ENCODE measurements at places on chromosomes 7 and 10. TPM values are rescaled to one million over a fixed set of nuclear protein-coding genes. Genes with fewer than 3 reads are reported as not detected.

PON1 gene
- not detected for total RNA-seq

LRGUK gene
- not detected for total RNA-seq

RNF148 gene
- 0.19 TPM for total RNA-seq

ARHGEF35 gene
- 2.9 TPM for total RNA-seq

ANLN gene
- total RNA-seq, result 9.2 TPM

OR2A1 gene
- not detected for total RNA-seq

PRXL2A gene
- 13.2 TPM for total RNA-seq

ADAM12 gene
- total RNA-seq, result 18.3 TPM

HPS1 gene
- 41.1 TPM for total RNA-seq

NOC3L gene
- total RNA-seq, result 6.1 TPM

ABCA13 gene
- total RNA-seq, result not detected

PKD1L1 gene
- total RNA-seq, result 0.29 TPM

SCIN gene
- not detected for total RNA-seq

SLC35B4 gene
- 6.3 TPM for total RNA-seq

GPR146 gene
- 13.6 TPM for total RNA-seq

PHTF2 gene
- total RNA-seq, result 10.5 TPM

ELN gene
- 20.8 TPM for total RNA-seq

TRPV5 gene
- total RNA-seq, result not detected

CLDN3 gene
- total RNA-seq, result not detected

SSMEM1 gene
- not detected for total RNA-seq

SPACDR gene
- 0.44 TPM for total RNA-seq

JAKMIP3 gene
- 0.19 TPM for total RNA-seq

HSPA14 gene
- 9.5 TPM for total RNA-seq

ADRA2A gene
- total RNA-seq, result 9.0 TPM

CEP55 gene
- total RNA-seq, result 2.2 TPM

MEOX2 gene
- 2.9 TPM for total RNA-seq

UNCX gene
- not detected for total RNA-seq

TMEM236 gene
- 0.15 TPM for total RNA-seq

UCMA gene
- not detected for total RNA-seq

PLAU gene
- 34.6 TPM for total RNA-seq

ADIRF gene
- total RNA-seq, result 13.2 TPM

Data from cardiac ventricle fibroblast (primary cell).